Omental fat pad (tissue), 4 donors: ENCODE measurements at places on chromosomes 12 and 14. TPM values are rescaled to one million over a fixed set of nuclear protein-coding genes. Genes with fewer than 3 reads are reported as not detected.

The ST8SIA1 gene
- 0.72 TPM for total RNA-seq

The CMA1 gene
- total RNA-seq: not detected

The SLC4A8 gene
- total RNA-seq: 2.0 TPM

The ACRBP gene
- total RNA-seq: 1.9 TPM

The INTS13 gene
- 17.4 TPM for total RNA-seq

The ATP6V1D gene
- 61.2 TPM for total RNA-seq

The SLC24A4 gene
- total RNA-seq: 2.2 TPM

The ASPG gene
- total RNA-seq: 2.0 TPM

The MUCL1 gene
- total RNA-seq: not detected
